ENCODE measurements at places on chromosomes 2 and 18.

DNA sequence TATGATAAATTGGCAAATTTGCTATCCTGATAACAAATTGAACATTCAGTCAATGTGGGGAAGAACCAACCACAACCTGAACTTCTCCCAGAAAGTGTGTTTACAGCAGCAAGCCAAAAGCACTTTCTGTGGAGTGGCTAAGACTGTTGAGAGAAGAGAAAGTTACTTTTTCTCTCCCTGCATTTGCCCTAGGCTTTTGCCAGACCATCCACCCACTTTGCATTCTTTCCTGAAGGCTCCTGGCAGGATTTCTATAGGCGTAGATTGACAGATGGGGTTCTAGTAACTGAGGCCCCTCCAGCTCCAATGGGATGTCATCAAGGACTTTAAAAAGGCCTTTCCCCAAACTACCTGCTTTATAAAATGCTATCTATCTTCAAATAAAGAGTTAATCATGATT is 215.2 kb downstream of the GULP1 start:
- no peak for DNase-seq

- DNase-seq = peak; percentile 22
Observed at GRCh38 chr2:172484253-172484652, 56.9 kb downstream of the ITGA6 start.

GRCh38 chr18:7618891-7619442 is 51.9 kb downstream of the PTPRM start:
- peak; percentile 34 for DNase-seq

GRCh38 chr2:130374587-130375290 is 18.9 kb downstream of the PTPN18 start:
- no peak for DNase-seq

GRCh38 chr2:96895746-96896651 is 26.1 kb upstream of the SEMA4C start:
- no peak for DNase-seq

DNA sequence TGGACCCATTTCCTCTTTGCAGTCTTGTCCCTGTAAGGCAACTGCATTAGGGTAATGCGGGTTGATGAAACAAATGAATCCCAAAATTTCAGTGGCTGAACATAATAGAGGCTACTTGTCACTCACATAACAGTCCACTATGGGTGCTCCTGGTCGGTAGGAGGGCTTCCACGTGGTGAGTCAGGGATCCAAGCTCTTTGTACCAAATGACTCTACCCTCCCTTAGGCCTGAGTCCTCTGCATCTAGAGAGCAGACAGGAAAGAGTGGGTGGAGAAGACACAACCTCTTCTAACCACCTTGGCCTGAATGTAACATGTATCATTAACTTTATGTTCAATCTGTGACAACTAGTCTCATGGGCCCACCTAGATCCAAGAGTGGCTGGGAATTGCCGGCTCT is 86.2 kb upstream of the HAAO start:
- no peak for DNase-seq

- DNase-seq = peak; percentile 44
Observed at GRCh38 chr18:47772374-47773248, 157.8 kb downstream of the SMAD2 start.

DNA sequence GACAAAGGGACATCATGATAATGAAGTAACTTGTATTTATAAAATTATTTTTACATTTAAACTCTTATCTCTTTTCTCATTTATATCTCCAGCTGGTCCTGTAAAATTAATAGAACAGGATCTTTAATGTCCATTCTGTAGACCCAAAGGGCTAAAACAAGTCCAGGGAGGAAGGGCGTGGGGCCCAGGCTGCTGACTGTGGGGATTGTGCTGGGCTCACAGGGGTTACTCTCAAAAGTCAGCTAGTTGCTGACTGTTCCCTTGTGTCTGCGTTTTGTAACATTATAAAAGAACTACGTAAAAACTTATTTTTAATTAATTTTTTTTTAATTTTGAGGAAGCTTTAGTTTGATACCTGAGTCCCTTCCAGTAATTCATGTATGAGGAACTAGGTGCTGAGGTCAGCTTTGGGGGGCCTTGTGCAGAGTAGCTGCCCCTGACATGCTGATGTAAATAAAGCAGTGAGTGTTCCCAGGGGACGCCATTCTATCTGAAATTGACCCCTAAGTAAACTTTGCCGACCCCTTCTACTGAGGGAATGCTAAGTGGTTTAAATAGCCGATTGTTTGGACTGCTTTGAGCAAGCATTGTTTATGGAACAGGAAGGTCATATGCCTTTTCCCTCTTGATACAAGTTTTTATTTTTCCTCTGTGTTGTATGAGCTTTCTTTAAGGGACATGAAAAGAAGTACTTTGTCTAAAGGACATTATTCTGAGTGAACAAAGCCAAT is 56.4 kb downstream of the MERTK start:
- no peak for DNase-seq

GRCh38 chr2:100940240-100940639 is 61.8 kb upstream of the RPL31 start:
- peak; percentile 51 for DNase-seq

- no peak for DNase-seq
Observed at GRCh38 chr2:174611006-174611405, 13.4 kb upstream of the WIPF1 start.

- no peak for DNase-seq
Observed at GRCh38 chr2:127721978-127722355, 20.7 kb downstream of the SFT2D3 start.

DNA sequence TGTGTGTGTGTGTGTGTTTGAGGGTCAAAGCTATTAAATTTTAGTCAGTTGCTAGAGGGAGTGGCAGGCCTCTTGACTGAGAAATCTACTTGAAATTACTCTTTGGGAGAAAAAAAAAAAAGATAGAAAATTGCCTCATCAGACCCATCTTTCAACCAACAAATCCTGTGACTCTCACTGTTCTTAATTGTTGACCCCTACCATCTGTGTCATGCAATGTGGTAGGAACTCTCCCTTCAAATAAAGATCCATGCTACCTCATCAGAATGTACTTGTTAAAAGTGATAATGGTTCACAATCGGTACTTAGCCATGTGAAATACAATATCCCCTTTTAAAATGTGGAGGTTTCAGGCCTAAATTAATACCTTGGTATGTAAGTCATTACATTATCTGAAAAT is 670.8 kb upstream of the FANCL start:
- DNase-seq = no peak

DNA sequence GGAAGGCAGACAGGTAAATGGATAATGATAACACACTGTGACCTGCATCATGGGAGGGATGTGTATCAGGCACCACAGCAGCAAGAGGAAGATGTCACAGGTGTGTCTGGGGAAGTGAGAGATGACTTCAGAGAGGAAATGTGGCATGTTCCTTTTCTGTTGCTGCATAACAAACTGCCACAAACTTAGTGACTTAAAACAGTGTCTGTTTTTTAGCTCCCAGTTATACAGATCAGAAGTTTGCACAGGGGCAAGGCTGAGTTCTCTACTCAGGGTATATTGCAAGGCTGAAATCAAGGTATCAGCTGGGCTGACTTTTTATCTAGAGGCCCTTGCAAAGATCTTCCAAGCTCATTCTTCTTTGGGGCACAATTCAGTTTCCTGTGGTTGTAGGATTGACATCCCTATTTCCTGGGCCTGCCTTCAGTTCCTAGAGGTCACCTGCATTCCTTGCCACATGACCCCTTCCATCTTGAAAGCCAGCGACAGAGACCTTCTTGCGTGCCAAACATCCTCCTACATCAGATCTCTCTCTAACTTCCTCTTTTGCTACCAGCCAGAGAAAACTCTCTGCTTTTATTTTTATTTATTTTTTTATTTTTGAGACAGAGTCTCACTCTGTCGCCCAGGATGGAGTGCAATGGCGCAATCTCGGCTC is 2.1 kb upstream of the MAP3K2 start:
- no peak for DNase-seq

DNA sequence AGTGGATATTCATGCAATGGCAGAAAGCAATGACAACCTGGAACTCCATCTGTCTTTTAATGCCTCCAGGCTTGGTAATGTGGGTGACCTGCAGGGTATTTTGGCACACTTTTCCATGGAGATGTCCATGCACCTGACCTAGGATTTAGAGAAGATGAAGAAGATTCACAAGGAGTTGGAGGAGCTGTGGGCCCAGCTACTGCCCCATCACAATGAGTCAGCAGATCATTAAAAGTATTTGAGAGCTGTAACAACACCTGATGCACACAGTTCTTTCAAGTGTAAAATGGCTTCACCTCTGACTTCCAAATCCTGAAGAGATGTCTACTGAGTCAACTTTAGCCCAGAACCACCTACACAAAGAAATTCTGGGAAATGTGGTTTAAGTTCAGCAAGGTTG is 22.1 kb upstream of the OSR1 start:
- DNase-seq = no peak

GRCh38 chr2:238263204-238264071 is 23.6 kb upstream of the HES6 start:
- peak; percentile 85 for DNase-seq

- no peak for DNase-seq
Observed at GRCh38 chr2:16475586-16475985, 190.0 kb downstream of the CYRIA start.

DNA sequence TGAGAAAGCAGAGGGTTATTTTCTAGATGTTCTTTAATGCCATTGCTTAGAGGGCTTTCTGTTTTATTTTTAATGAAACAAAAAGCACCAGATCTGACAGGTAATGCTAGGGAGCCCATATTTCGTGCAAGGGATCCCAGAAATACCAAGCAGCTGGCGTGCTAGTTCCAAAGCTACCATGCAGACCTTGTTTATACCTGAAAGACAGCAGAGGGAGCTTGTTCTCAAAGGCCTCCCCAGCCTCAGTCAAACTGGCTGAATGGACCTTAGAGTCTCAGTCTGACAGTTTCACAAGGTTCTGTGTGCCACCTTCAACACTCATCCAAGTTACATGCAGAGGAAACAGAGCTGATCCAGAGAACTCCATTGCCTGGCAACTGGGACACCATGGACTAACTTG is 48.6 kb downstream of the GALNT14 start:
- DNase-seq = no peak

GRCh38 chr2:159744363-159744762 is 32.1 kb downstream of the MARCHF7 start:
- peak; percentile 8 for DNase-seq

DNA sequence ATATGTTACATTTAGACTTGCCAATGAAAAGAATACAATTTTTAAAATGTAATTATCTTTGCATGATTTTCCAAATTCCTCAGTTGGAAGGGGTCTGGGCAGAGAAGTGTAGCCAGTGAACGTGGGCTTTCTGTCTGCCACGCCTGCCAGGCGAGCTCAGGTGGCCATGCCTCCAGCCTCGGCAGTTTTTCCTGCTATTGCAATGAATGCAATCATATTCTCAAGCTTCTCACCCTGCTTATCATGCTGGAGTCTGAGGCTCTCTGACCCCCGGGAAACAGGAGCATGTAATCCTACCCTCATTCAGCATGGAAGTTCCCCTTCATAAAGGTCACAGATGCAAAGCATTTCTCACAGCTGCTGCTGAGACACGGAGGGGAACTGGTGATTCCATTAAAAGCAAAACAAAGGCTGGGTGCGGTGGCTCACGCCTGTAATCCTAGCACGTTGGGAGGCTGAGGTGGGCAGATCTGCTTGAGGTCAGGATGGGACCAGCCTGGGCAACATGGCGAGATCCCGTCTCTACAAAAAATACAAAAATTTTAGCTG is 154.8 kb downstream of the MBP start:
- DNase-seq = no peak

DNA sequence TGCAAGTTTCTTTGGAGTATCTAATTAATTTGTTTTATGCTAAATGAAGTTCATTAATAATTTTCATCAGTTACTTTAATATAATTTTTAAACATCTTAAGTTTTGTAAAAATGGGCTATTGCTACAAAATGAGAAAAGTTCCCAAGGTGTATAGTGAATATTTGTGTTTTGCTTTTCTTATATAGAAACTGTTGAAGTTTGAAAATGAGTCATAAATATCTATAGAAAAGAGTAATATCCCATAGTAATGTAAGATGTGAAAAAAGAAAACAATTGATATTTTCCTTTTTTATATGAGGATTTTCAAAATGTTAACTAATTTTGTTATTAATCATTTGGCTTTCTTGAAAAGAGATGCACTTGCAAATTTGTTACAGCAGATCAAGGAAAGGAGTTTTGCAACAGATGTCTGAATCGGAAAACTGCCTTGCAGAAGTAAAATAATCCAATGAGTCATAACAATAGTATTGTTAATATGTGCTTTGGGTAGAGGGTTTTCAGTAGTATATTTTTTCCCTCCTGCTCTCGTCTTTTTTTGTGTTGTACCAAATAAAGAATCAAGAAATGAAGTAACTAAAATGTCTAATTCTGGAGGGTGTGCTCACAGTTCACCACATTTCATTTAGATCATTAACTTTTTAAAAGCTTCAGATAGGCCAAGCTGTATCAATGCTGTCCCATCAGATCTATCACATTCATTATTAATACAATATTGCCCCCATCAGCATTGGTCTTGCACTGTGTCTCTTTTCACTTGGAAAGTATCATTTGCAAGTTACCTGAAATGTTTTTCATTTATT is 15.5 kb downstream of the DUSP19 start:
- DNase-seq = peak; percentile 53

- peak; percentile 79 for DNase-seq
Observed at GRCh38 chr2:153386481-153386897, 92.1 kb downstream of the RPRM start.

GRCh38 chr2:9638532-9638931 is 7.7 kb upstream of the YWHAQ start:
- peak; percentile 79 for DNase-seq

GRCh38 chr2:181891258-181891965 is at the start of gene ITPRID2:
Gene ITPRID2 (plus strand): TSS chr2:181891730. CDS start chr2:181892067, 337 bp downstream.
- peak; percentile 90 for DNase-seq

GRCh38 chr2:20013126-20013849 is 820 bp upstream of the MATN3 start:
- DNase-seq = no peak

DNA sequence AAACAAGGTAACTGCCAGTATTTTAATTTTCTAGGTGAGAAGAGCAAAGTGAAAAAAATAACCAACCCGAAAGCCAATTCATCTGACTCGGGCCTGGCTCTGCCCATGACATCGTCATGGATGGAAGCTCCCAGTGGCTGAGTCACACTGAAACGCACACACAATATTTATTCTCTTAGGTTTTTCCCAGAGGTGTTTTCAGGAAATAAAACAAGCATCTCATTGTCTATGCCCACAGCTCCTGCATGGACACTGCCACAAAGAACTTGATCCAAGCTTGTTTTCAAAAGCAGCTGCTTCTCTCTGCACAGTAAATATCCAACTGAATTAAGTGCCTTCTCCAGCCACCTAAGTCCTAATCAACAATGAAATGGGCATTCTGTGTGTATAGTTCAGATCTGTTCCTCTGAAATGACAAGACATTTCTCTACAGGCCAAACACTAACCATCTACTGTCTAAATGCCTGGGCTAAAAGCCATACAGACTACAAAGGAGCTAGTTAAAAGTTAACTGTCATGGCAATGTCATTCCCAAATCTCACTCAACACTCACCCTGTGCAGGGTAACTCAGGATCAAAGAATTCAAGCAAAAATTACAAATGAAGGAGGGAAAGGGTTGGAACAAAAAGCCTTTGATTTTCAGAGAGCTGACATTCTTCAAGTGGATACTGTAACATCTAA is 62.9 kb downstream of the RPL31 start:
- DNase-seq = peak; percentile 2

- no peak for DNase-seq
Observed at GRCh38 chr18:50042611-50043010, 152.3 kb downstream of the MYO5B start.

Measured in fibroblast of skin of abdomen (primary cell).